ENCODE measurements at places on chromosomes 16 and 17. TPM values are rescaled to one million over a fixed set of nuclear protein-coding genes. Genes with fewer than 3 reads are reported as not detected.

GRCh38 chr16:29694384-29695195, 15.6 kb downstream of the QPRT start:
- DNase-seq, result no peak

DNA sequence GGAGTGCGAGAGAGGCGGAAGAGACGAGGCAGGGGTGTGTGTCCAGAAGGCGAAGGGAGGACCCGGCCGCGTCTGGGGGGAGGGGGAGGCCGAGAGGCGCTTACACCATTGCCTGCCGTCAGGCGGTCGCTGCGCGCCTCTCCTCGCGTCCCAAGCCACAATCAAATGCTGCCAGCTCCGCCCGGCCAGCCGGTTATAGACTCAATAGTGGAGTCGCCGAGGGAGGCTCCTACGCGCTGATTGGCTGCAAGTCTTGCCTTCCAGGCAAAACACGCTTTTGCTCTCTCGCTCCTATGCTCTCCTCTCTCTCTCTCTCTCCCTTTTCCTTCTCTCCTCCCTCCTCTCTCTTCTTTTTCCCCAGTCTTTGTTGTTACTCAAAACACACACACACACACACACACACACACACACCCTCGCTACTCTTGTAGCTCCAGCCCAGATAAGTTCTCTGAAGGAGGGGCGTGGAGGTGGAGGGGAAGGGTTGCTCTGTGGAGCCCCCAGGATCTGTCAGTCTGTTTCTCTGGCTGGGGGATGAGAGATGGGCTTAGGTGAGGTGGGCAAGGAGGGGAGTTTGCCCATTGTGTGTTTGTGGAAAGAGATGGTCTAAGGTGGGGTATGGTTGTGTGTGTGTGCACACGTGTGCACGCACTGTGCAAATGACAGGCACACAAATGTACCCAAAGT, at the start of gene DLX3:
DLX3 (minus strand) TSS at position 170 of the 684 bp plus-strand sequence. CDS start 226 bp downstream, outside the sequence.
- no peak for DNase-seq

- DNase-seq, result peak; percentile 33
Observed at GRCh38 chr16:88804552-88805339, 1.2 kb downstream of the CDT1 start.

The TOM1L1 gene
- 1.2 TPM for total RNA-seq

DNA sequence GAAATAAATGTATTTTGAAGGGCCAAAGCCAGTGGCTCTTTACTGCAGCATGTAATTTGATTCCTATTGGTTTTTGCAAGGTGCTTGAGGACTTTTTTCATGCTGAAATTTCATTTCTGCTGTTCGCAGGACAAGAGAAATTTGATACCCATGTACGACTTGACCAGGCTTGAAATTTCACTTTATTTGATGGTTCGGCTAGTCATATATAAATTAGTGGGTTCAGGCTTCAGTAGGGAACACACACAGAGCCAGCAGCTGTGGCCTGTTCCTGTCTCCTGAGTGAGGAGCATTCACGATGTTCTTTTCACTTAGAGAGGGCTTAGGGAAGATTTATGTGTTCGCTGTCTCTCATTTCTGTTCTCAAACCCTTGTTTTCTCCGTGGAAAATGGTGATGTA, 258.4 kb upstream of the CACNG5 start:
- no peak for DNase-seq

DNA sequence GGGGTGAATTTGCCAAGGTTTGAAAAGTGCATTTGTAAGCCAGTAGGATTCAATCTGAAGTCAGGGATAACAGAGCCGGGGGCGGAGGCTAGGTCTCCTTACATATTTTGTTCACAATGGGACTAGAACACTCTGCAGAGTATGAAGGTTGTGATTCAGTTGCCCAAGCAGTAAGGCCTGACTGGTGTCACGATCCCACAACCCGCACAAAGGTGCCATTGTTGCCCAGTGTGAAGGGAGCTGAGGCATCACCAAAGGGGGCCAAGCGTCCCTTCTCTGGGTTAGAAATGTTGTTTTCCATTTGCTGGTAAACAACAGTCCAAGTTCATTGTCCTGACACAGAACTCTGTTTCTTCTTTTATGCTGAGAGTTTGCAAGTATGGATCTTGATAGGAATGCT, 471.8 kb downstream of the MAF start:
- DNase-seq, result no peak

DNA sequence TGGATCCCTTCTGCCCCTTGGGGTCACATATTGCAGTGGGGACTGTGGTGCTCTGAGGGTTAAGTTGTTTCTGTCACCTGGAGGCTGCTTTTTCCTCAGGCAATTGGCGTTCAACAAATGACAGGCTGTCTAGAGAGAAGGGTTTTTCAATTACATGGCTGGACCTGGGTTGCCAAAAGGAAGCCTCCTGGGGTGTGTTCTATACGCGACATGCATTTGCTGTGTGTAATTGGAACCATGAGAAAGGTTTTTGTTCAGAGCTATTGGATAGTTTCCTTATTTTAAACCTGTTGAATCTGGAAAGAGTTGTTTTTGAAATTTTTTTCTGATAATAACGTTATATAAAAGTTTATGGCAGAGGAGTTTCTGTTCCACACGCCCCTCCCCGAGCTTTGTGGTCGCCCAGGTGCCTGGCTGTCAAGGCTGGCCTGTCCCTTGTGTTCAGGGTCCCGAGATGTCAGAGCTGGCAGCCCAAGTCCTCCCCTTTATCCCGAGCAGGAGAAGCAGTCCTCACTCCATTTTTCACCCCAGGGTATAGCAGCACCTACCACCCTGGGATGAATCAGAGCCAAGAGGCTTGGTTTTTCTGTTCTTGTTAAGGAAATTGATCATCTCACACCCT, 26.1 kb upstream of the ZNF750 start:
- no peak for DNase-seq

GRCh38 chr16:8725513-8726178, 51.2 kb downstream of the ABAT start:
- DNase-seq, result no peak

GRCh38 chr17:33014751-33015150, 23.1 kb downstream of the SPACA3 start:
- no peak for DNase-seq

- DNase-seq, result no peak
Observed at GRCh38 chr17:67558740-67559380, 158.9 kb upstream of the NOL11 start.

- DNase-seq, result no peak
Observed at GRCh38 chr16:8885674-8886592, 3.8 kb downstream of the LITAFD start.

- no peak for DNase-seq
Observed at GRCh38 chr16:85968041-85968920, 69.3 kb downstream of the IRF8 start.

DNA sequence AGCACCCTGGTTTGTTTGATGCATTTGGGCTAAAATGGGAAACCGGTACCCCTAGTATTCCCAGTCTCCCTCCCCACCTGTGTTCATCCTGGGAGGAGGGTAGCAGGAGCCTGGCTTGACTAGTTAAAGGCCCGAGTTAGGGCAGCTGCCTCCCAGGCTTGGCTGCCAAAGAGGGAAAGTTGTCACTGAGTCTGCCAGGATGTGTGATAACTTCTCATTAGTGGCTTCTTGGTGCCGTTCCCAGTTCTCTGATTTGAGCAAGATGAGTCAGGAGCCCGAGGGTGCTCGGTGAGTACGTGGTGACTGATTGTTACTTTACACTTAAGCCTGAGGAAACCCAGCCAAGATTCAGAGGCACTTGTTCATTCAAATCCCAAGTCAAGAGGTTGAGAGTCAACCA, 2.5 kb downstream of the KRT32 start:
- no peak for DNase-seq
